GM23248 (cell line): ENCODE measurements at places on chromosomes 6 and 20.
A peak's percentile ranks its signal among the peaks of the same experiment; 100 is the strongest.

DNA sequence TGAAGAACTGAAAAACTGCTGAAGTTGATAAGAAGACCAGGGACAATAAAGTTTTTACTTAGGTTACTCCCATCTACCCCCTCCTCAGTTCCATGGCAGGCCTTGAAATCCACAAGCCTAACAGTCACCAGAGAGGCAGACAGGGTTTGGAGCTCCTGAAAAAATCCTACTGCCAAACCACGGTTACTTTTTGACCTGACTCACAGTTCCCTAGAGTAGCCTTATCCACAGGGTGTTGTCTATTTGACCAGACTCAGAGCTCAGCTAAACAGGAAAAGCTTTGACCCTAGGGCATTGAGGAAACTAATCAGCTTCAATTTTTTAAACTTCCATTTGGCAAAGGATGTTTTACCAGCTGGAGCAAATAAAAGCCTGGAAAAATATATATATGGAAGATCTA lies 257.7 kb upstream of the NT5E start:
- DNase-seq = peak; percentile 85

GRCh38 chr6:51528556-51528955 lies 558.9 kb downstream of the PKHD1 start:
- no peak for DNase-seq

DNA sequence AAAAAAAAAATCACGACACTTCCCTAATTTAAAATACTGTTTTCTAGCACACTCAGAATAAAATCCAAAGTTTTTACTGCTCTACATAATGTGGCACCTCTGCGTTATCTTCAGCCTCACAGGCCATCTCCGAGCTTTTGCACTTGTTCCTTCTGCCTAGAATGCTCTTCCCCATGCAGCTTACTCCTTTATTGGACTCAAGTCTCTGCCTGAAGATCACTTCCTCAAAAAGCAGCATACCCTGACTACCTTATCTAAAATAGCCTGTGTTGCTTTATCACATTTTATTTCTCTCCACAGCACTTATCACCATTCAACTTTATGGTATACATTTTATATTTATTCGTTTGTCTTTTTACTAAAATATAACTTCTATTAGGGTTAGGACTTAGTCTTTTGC lies 2.3 kb downstream of the ZNF322 start:
- no peak for DNase-seq

DNA sequence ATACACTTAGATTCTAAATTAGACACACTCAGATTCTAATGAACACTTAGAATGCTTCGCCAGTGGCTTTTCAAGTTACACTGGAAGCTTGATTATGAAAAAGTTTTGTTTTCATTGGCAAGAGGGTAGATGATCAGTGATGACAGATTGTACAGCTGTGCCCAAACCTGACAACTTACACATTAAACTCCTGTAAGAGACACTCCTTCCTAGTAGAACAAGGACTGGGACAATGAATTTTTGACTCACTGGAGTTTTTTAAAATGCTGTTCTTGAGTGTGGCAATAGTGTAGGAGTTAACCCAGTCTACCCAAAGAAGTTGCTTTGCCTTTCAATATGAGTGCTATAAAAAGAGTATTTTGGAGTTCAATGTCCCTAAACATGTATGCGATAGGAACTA lies 140.8 kb downstream of the SLC16A10 start:
- DNase-seq = peak; percentile 63

GRCh38 chr6:111890988-111891387 lies 17.7 kb upstream of the FYN start:
- peak; percentile 64 for DNase-seq

- peak; percentile 52 for DNase-seq
Measured at GRCh38 chr6:138287144-138287955, 69.1 kb upstream of the PBOV1 start.

GRCh38 chr6:120606743-120607142 lies 727.5 kb downstream of the TBC1D32 start:
- no peak for DNase-seq
